Stimulated activated CD4-positive, alpha-beta T cell treated with anti-CD3 and anti-CD28 coated beads, Interleukin-15, amount 100 ng/mL, for 24 hours (primary cell): ENCODE measurements at places on chromosomes 7 and 10.

DNA sequence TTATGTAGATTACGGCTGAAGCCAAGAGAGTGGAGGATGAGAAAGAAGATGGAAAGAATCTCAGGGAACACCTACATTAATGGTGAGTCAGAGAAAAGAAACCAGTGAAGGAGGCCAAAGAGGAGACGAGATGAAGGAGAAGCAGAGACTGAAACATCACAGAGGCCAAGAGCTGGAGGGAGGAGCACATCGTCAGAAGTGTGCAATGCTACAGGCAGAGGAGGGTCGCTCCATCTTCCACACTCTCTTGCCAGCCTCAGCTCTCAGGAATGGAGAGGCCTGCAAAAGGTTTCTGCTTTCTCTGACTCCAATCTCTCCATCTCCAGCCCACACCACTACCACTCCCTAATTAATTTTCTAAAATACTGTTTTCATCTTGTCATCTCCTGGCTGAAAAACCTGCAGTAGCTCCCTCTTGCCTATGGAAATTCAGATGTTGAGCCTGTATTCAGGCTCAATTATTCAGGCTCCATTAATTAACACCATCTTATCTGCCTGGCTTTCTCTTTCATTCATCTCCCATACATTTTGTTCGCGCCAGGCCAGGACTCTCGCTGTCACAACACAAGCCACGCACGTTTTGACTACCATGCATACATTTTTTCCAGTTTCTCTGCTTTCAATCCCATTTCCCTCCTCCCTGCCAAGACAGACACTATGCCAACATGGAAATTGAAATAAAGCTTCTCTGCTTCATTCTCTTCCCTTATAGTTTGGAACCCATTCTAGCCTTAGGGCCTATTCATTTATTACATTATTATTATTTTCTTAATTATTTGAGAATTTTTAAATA is 165.8 kb downstream of the INHBA start:
- no peak for DNase-seq

DNA sequence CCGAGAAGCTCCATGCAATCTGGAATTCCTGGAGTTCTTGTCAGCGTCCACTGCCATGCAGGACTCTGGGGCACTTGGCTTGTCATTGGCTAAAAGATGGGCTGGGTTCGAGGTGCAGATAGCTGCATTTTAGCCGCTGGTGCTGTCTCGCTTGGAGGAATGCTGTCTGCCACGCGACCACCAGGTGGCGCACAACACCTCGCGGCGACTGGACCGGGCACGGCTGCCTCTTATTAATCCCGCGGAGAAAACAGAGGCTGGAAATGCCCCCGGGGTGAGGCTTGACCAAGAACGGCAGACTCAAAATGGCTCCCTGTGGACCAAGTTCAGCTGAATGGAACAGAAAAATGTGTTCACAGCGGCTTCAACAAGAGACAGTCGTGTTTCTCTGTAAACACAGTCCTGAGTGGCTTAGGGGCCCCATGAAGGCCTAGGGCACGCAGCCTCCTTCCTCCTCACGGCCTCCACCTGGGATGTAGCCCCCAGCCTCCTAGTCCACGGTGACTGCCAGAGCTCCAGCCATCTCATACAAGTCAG is 46.2 kb downstream of the AOC1 start:
- DNase-seq = peak; percentile 82

DNA sequence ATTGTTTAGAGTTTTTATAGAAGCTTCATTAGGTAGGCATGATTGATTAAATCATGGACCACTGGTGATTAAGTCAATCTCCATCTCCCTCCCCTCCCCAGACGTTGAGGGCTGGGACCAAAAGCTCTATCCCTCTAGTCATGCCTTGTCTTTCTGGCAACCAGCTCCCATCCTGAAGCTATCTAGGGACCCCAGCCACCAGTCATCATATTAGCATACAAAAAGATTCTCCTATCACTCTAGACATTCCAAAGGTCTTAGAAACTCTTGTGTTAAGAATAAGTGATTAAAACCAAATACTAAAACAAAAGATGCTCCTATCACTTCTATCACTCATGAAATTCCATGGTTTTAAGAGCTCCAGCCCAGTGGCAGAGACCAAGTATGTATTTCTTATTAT is 178.2 kb downstream of the RAPGEF5 start:
- no peak for DNase-seq

DNA sequence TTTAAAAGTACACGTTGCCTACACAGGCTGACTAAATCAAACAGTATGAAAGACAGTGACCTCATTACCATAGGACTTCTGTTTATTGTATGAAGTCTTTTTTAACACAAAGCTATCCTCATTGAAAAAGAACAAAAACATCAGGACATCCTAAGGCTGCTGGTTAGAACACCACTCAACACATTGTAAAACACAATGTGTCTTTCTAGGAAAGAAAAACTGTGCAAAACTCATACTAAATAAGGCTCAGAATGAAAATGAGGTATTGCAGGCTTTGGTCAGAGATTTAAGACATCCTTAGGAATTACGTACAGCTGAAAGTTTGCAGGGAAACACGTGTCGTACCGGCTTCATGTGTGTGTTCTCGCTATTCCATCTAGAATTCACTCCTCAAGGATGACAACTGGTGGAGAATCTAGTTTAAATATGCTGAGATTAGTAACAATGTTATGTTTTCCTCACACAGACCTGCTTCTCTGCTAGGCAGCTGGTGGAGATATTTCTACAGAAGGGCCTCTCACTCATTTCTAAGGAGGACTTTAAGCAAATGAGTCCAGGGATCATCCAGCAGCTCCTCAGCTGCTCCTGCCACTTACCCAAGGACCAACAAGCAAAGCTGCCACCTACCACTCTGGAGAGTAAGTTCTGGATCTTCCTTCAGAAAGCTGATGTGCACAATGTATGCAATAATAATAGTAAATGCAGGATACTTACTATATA is 29.3 kb downstream of the SLC39A12 start:
- DNase-seq = no peak

GRCh38 chr7:150388306-150388705 is 9.2 kb downstream of the ZNF775 start:
- no peak for DNase-seq

- DNase-seq = no peak
These were observed 657.3 kb downstream of the TYW1 start for GRCh38 chr7:67653856-67654454.

GRCh38 chr10:97508342-97508741 is 9.6 kb downstream of the UBTD1 start:
- no peak for DNase-seq

GRCh38 chr7:69162326-69162725 is 435.9 kb upstream of the AUTS2 start:
- no peak for DNase-seq

DNA sequence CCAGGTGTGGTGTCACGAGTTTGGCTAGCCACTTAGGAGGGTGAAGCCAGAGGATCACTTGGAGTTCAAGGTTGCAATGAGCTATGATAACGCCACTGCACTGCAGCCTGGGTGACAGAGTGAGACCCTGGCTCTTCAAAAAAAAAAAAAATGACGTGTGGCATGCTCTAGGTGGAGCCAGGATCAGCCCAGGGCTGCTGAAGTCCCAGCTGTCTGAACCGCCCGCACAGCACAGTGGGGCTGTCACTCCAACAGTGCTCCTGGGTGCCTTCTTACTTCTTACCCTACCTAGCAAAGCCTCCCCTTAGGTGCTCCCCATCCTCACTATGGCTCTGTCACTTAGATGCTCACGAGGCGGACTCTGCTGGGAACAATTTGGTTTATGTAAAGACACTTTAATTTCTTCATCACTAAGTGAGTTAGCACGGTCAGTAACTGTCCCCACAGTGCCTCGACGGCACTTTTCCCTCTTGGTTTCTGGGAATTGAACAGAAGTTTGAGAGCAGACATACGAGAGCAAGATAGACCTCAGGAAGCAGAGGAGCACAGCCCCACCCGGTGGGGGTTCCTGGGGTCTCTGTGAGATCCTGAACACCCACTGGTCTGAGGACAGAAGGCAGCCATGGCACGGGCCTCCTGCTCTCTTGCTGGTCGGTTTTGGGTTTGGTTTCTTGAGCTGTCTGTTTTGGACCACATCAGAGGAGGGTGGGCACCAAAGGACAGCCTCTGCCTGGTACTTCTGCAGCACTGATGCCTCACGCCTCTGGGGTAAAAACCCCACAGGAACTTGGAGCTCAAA is 66.2 kb upstream of the BTBD16 start:
- no peak for DNase-seq

- DNase-seq = no peak
These were observed 51.2 kb upstream of the RELN start for GRCh38 chr7:104040666-104041065.

GRCh38 chr10:79051766-79052165 is 17.0 kb upstream of the ZMIZ1 start:
- DNase-seq = no peak

DNA sequence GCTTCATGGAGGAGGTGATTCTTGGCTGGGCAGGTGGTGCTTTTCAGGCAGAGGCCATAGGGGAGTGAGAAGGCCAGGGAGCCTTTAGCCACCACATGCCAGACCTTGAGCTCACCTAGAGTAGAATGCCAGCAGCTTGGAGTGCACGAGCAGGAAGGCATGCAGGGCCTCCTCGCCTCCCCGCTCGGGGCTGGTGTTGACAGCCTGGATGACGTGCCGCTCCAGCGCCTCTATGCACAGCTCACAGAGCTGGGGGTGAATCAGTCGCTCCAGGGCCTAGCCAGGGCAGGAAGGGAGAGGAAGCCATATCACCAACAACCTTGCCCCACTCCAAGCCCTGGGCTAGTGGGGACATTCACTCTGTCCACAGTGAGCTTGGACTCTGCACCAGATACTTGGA is 15.7 kb downstream of the HPS1 start:
- no peak for DNase-seq

DNA sequence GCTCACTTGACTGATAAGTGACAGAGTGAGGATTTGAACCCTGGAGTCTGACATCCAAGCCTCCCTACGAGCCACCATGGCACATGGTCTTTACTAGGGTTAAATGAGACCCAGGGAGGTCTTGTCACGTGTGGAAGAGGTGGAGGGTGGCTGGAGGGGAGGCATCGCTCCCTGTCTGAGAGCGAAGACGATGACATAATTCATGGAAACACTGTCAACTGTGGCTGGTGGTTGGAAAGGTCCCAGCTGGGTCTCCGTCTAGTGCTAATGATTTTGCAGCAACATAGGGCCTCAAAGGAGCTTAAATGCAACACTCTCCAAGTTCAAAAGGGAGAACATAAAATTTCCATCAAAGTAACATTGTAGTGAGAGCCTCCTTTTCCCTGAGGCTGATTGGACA is 99.9 kb upstream of the BAIAP2L1 start:
- DNase-seq = no peak

GRCh38 chr10:130766071-130766470 is 545.5 kb downstream of the TCERG1L start:
- DNase-seq = no peak
